ENCODE measurements at places on chromosomes 7 and 10.

GRCh38 chr10:112799726-112800510 lies 150.1 kb upstream of the TCF7L2 start:
- no peak for DNase-seq

DNA sequence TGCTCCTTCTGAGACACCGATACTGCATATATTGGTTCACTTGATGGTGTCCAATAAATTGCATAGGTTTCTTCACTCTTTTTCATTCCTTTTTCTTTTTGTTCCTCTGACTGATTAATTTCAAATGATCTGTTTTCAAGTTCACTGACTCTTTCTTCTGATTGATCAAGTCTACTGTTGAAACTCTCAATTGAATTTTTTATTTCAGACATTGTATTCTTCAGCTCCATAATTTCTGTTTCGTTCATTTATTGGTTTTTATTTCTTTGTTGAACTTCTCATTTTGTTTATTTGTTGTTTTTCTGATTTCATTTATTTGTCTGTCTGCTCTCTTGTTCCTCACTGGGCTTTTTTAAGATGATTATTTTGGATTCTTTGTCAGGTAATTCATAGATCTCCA lies 13.6 kb downstream of the CASP7 start:
- DNase-seq: no peak

DNA sequence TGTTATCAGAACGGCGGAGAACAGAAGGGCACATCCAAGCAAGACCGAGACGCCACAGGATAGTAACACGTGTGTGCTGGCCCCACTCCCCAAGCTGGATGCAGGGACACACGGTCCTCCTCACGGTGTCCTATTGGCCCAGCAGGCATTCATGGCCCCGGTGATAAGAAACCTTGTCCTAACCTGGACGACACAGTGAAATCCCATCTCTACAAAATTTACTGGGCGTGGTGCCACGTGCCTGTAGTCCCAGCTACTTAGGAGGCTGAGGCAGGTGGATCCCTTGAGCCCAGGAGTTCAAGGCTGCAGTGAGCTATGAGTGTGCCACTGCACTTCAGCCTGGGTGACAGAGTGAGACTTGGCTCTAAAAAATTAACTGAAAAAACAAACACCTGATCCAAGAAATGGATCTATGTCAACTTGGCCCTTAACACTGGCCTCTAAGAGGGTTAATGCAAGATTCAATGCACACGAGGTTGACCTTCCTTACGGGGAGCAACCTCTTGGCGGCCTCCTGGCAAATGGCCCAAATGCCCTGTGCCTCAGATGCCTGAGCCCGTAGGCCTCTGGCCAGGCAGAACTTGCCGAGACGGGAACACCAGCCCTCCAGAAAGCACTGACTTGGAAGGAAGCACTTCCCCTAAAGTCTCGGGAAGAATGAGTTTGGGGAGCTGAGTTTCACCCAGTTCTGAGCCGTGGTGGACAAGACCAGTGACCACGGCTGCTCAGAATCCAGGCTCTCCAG lies 72.3 kb downstream of the ZRANB1 start:
- DNase-seq: no peak

GRCh38 chr10:91197127-91197526 lies 23.3 kb upstream of the PCGF5 start:
- DNase-seq: no peak

- no peak for DNase-seq
These were observed 1.2 kb upstream of the PLCE1 start for GRCh38 chr10:93992400-93993030.

DNA sequence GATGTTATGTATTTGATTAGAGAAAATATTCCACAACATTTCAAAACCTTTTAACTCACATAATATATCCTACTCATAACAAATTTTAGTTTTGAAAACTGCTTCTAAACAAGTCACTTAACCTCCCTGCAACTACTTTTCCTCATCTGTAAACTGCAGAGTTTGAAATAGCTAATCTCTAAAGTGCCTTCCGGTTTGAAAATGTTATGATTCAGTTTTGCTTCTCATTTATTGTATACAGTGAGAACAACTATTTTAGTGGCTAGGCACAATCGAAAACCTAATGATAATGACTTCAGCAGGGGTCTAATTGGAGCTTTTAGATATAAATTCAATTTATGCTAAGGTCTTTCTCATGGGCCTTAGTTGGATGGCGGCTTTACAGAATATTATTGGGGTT lies 30.7 kb upstream of the TEX47 start:
- no peak for DNase-seq

DNA sequence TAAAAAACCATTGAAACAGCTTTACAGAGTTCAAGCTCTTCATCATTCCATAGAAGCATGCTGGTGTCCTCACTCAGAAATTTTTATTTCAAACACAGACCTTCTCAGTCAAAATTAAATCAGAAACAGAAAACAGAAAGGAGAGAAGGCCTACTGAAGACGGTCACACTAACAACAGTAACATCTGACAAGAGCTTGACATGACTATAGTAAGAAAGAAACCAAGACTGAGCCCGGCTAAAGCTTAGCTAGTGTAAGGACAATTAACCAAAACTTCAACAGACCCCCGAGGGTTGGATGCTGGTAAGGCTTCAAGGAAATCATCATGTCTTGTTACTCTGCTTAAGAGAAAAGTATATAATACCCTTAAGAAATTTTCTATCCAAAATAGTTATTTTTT lies 38.6 kb downstream of the MTPN start:
- no peak for DNase-seq

- DNase-seq: no peak
These were observed 149.7 kb downstream of the FRMD4A start for GRCh38 chr10:14180911-14181566.

DNA sequence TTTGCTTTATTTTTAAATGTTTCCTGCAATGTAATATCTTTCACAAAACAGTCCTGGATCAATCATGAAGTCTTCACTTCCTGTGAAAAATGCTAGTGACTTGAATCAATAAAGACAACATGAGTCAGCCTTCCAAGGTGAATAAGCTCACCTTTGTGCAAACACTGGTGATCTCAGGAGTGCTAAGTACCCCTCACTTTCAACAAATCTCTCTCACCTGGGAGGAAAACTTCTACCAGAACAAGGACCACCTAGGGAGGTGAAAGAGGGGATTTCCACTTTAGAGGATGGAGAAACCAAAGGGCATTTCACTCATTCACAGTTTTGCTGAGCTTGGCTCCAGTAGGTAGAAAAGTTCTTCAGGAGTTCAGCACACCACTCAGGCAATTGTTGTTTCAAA lies 64.8 kb downstream of the CALD1 start:
- DNase-seq: no peak

DNA sequence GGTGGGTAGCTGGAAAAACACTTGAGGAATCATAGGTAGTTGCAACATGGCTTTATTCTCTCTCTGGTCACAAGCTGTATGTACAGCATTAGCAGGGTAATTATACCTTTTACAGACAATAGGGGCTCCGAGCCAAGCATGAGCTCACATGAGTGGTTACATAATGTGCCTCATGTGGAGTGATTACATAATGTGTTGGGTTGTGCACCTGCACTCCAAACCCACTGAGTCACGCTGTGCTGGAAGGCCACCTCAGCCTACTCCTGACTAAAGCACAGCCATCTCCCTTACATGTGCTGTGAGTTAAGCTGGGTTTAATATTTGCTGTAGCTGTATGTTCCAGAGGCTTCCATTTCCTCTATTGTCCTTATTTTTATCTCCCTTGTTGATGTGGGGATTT lies 348.7 kb upstream of the SEMA3C start:
- DNase-seq: no peak

DNA sequence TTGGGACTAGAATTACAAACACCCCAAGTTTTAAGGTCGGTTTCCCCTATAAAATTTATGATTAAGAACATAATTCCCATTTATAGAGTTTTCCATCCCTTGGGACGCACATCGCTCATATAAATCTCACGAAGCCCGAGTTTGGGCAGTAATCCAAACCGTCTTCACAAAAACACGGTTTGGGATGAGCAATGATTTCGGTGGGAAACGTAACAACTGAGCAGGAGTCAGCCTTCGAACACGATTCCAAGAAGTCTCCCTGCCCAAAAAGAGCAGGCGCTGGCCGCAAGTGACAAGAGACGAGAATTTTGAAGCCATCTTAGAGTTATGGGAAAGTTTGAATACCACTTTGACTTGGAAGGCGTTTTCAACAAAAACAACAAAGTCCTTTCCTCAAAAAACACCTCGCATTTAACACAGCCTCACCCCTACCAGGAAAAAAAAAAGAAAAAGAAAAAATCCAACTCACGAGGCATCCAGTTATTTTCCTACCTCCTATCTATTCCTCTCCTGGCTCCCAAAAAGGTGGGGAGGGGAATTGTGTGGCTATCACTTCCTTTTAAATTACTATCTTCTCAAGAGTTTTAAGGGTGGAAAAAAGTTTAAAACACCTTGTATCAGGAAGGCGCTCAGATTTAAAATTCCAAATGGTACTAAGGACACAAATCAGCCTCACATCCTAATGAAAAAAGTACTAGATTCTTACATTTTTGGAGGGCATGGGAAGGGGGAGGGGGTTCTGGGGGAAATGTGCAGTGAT lies 1.6 kb downstream of the SEPHS1 start:
- peak; percentile 54 for DNase-seq

- DNase-seq: no peak
These were observed 113.2 kb downstream of the HERPUD2 start for GRCh38 chr7:35581605-35582210.

DNA sequence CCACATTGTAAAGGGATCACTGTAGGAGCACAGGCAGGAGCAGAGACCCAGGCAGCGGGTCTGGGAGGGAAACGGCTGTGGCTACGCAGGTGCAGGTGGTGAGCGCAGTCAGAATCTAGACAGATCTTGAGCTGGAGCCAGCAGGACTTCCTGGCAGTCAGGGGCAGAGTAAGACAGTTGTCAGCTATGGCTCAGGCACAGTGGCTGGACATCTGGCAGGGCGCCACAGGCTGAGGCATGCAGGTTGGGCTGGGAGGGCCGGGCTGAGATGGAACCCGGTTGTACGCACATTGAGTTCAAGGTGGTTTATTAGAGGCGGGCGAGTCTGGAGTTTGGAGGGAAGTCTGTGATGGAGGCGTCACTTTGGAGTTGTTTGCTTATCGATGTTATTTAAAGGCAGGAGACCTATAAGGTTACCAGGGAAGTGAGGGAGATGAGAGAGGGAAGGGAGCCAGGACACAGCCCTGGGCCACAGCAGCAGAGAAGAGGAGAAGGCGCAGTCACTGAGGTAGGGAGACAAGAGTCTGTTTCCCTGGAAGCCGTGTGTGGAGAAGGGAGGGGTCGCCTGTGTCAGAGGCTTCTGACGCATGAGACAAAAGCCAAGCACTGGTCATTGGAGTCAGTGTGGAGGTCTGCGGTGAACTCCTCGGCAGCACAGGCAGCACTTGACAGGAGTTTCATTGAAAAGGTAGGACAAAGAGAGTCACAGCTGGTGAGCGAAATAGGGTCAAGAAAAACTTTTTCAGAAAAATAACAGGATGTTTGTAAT lies 73.8 kb downstream of the LANCL2 start:
- no peak for DNase-seq

GRCh38 chr7:115516341-115516740 lies 514.2 kb downstream of the TFEC start:
- DNase-seq: no peak

GRCh38 chr7:138975343-138976104 lies 5.7 kb downstream of the KIAA1549 start:
- DNase-seq: no peak

GRCh38 chr7:157514306-157514705 lies 177.5 kb downstream of the DNAJB6 start:
- DNase-seq: no peak

- no peak for DNase-seq
These were observed 1.8 kb downstream of the TNRC18 start for GRCh38 chr7:5421714-5422395.

DNA sequence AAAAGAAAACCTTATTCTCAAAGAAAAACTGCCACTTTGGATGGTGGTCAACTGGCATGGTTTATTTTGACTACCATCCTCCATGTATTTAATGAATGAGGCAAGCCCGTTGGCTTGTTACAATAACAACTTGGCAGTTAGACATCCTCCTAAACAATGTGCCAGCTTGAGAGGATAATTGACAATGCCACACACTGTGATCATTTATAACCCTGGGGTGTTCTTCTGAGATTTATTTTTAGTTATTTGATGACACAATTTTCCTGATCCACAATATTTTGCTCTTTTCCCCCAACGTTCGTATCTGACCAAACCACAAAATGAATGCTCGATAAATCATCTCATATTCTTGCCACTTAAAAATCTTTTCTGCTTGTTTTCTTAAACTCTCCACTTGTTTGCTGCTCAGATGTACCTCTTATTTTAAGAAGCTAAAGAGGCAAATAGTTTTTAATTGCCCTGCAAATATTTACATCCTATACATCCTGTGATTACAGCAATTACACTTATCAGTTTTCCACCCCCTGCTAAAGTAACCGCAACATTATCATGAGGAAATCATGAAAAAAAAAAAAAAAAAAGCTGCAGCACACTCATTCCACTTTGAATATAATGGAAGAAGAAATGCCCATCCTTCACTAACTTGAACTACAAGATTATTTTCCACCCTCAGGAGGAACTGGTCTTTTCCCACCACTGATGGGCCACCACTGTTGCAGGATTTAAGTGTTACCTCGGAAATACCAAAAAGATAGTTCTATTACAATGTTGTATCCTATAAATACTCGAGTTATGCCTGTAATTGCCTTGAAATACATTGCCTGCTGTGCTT lies 119.9 kb downstream of the MBL2 start:
- DNase-seq: no peak

GRCh38 chr7:22885797-22886261 lies 63.2 kb upstream of the TOMM7 start:
- no peak for DNase-seq

- no peak for DNase-seq
These were observed 1.5 kb downstream of the CLDN12 start for GRCh38 chr7:90404777-90405176.

DNA sequence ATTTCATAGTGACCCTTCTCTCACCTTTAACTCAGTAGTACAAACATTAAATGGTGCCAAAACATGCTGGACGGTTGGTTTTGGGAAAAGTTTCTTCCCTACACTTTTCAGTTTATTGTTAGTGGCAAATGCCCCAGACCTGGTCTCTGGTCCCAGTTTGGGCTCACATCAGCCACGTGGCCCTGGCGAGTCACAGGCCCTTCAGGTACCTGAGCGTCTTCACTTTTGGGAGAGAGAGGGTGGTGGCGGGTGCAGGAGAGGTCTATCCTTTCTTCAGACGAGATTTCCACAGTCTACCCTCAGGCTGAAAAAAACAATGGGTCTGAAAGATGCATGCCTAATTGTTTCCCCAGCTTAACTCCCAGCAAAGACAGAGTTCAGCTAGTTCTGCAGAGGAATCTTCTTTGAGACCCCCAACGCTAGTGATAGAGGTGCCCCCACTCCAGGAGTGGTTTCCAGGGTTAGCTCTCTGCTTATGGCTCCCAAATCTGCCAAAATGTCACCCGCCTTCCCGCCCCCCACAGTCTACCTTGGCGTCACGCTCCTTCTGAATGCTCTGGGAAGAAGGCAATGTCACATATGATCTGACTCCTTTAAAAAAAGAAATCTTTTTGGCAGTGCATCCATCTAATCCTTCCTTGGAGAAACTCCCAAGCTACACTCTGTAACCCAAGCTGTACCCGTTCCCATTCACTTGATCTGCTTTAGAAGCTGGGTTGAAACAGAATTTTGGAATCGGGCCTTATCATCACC lies 384.8 kb upstream of the FOXK1 start:
- DNase-seq: no peak

- peak; percentile 45 for DNase-seq
These were observed 98.9 kb downstream of the KMT2C start for GRCh38 chr7:152336754-152337368.

- no peak for DNase-seq
These were observed 128.7 kb upstream of the HABP2 start for GRCh38 chr10:113423981-113424721.

- DNase-seq: no peak
These were observed 231.7 kb upstream of the CNTNAP2 start for GRCh38 chr7:145884716-145885514.

Measured in fibroblast of the conjunctiva (primary cell).